ENCODE measurements at places on chromosomes 6 and 20.

DNA sequence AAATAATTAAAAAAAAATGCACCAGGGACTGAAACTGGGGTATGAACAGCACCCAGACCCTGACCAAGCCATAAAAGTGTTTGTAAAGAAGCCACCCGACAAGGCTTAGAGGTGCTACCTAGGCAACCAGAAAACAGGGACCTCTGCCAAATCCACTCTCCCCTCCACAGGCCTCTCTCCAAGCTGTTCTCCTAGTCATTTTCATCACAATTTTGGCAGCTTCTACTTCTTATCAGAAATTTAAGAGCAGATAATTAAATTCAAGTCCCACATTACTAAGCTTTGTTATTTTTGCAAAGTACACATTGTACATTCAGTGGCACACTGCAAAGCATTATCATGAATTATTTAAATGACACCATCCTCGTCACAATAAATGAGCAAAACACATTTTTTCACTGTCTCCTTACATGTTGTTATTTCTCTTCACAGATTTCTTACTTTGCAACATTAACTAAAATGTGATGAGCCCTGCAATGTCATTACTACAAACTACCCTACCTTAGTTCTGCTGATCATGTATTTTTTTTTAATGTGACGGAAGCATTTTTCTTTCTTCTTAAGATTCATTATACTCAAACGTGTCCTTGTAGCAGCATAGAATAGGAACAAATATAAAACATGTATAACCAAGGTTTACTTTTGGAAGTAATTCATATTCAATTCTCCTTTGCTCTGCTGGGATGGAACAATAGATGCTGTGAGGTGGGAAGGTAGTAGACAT lies 38.1 kb downstream of the ECT2L start:
- peak; percentile 98 for DNase-seq

GRCh38 chr6:9511157-9511556 lies 903.7 kb downstream of the TFAP2A start:
- no peak for DNase-seq

DNA sequence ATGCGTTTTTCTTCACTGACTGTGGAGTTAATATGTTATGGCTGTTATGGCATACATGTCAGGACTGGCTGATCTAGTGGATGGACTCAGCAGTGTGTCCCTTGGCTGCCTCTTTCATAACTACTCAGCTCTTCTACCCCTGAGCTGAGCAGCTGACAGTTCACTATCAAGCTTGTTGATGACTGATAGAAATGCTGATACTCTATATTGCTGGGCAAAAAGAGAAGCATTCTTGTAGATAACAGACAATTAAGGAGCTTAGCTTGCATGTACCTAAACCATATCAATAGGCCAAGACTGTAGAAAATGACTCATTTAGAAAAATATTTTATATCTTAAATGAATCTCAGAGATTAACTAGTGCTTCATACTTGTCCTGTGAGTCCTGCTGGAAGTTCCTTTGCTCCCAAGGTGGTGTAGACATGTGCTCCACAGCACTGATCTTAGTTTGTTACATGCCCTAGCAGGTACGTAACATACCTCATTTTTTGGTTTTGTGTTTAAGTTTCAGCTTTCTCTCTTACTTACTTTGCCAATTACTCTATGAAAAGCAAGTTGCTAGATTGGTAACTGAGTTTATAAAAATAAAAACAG lies 236.9 kb downstream of the GMDS start:
- no peak for DNase-seq

DNA sequence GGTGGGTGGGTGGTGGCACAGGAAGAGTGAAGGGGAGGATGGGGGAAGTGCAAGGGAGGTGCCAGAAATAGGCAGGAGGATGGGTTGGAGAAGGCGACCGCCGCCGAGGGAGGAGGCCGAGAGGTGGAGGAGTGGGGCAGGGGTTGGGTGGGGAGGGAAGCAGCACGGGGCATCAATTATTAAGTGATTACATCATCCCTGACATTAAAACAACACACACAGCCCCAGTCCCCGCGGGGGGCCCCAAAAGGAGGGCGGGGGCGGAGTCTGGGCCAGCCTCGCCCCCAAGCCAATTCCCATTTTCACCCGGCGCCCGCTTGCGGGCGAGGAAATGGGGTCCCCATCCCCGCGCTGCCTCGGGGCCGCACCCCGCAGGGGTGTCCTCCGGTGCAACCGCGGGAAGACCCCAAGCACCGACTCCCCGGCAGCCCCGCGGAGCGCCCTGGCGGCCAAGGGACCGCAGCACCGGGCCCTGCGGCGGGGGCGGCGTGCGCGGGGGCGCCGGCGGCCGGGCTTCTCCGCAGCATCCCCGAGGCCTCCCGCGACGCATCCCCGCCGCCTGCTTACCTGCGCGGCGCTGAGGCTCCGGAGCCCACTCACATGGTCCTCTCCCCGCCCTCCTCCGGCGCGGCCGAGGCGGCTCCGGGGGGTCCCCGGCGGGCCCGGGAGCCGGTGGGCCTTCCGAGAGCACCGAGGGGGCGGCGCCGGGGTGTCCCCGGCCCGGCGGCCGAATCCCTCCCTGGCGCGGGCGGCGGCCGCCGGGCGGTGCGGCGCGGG lies 663 bp downstream of the FYN start:
- DNase-seq, result peak; percentile 52

DNA sequence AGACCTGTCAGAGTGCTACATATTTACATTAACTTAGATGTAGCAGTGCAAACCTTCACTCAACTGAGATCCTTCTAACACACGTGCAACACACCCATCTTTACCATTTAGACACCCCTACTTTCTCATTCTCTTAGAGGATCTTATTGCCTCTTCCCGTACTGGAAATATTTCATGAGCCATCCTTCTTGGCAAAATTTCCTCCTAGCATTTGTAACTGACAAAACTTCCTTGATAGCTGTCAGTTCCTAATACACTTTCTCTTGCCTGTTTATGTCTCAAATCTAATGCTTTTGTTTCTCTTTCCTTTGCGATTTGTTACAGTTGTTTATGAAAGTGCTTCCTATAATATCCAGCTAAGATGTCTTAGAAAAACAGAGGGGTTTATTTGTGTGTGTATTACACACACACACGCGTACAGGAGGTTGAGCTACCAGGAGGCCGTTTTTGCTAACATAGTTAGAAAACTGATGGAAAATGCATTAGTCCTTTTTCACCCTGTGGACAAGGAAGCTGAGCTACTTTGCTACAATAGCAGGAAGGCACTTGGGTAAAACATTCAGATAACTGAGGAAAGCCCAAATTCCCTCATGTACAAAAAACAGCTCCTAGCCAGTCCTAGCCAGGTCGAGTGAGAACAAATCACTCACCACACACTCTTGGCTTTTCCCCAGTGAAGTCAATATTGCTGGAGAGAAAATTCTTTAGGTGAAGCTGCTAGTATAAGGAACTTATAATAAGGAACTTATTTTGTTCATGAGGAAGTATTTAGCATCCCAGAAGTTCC lies 153.6 kb downstream of the NFATC2 start:
- no peak for DNase-seq

DNA sequence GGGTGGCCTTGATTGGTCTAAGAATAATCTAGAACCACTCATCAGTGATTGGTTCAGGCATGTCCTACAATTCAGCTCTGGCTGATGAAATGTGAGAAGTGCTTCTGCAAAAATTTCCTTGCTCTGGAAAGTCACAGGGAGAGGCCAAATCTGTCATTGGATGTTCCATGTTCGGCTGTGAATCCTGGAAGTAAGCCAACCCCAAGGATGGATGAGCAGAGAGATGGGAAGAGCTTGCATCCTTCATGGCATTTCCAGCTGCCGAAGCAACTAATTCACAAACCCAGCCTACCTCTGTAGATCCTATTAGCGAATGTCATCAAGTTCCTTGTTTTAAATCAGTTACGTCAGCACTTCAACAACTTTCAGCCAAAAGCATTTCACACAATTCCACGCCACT lies 187.2 kb upstream of the SOX4 start:
- DNase-seq, result no peak

- DNase-seq, result peak; percentile 27
These were observed 36.3 kb downstream of the RNF146 start for GRCh38 chr6:127302728-127303660.

DNA sequence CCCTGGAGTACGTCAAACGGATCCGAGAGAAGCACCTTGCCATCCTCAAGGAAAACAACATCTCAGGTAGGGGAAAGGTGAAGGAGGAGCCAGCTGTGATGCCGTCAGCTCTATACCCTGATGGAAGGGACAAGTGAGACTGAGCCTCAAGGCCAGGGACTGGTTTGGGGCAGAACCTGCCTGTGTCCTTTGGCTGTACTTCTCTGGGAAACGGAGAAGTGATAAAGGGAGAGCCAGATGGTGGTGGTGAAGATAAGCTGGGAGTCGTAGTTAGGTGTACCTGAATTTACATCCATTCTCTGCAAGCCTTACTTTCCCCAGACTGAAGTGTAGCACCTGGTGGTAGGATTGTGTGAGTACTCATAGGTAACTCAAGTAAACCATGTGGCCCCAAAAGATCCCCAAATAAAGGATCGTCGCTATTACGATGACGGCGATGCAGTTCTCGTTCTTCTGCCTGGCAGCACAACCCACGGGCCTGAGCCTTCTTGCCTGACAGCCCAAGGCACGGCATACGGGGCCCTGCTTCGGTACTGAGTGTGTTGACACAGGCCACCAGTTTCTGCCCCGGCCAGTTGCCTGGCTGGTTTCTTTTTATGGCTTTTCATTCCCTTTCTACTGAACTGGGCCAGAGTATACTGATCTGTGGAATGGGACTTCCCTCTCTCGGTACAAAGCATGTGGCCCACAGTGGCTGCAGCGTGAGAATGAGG lies 10.6 kb downstream of the PCIF1 start:
- no peak for DNase-seq

GRCh38 chr6:139839506-139840156 lies 465.2 kb upstream of the CITED2 start:
- DNase-seq, result no peak

- DNase-seq, result no peak
These were observed 129.7 kb downstream of the FAXC start for GRCh38 chr6:99219788-99220187.

DNA sequence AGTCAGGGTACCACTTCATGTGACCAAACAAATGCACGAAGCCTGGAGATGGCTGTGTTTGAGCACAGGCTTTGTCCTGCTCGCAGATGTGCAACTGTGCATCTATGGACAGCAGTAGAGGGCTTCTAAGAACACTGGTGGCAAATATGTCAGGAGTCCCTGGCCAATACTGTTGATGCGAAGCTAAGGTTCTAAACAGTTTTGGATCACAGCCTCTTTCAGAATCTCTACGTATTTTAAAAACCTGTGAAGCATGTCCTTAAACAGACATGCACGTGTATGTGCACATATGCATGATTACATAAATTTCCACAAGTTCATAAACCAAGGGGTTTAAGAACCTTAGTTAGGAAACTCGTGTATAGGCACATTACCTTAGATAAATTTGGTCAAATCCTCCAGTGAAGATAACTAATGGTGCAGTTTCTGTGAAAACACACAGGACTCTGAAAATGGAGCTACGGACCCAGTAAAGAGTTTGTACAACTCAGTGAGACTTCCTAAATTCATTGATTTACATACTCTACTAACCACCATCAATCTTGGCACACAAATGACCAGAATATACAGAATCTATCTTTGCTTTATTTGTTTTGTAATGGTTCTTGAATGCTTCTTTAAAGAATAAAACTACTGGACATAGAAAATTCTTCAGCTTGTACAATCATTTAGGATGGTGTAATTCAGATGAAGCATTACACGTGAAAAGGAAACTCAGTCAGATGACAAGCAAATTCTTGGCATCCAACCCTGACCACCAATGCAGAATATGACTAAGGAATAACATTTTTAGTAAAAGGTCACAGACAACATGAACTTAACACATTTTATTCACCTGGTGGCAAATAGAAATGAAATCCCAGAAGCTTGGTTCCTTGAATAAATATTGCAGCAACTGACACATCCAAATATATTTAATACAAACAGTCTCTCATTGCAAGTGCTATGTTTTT lies 27.4 kb downstream of the KCNQ5 start:
- no peak for DNase-seq

DNA sequence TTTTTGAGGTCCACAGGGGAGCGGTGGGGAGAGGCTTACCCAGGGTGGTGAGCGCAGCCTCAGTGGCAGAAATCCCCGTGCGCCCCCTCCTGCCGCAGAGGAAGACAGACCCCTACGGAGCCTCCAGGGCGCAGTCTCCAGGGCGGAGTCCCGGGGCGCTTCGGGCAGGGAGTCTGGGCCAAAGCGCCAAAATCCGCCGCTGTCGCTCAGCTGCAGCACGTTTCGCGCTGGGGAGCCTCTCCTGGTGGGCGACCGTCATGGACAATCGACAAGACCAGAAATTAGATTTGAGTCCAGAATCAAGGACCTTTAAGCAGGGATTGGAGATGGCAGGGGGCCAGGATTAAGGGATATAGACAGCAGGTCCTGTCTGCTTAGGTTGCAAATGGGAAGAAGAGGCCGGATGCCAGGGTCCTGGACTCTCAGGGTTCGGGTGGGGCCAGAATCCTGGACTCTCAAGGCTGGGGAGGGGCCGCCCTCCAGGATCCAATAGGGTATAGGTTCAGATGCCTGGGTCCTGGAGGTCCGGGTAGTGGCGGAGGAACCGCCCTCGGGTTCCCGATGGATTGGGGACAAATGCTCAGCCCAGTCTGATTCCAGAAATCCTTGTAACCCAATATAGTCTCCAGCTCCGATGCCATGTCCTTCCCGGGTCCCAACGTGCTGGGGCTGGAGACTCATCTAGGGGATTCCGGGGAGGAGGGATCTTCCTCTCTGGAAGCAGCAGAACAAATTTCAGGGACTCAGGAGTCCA lies 7.9 kb upstream of the HLA-E start:
- no peak for DNase-seq

DNA sequence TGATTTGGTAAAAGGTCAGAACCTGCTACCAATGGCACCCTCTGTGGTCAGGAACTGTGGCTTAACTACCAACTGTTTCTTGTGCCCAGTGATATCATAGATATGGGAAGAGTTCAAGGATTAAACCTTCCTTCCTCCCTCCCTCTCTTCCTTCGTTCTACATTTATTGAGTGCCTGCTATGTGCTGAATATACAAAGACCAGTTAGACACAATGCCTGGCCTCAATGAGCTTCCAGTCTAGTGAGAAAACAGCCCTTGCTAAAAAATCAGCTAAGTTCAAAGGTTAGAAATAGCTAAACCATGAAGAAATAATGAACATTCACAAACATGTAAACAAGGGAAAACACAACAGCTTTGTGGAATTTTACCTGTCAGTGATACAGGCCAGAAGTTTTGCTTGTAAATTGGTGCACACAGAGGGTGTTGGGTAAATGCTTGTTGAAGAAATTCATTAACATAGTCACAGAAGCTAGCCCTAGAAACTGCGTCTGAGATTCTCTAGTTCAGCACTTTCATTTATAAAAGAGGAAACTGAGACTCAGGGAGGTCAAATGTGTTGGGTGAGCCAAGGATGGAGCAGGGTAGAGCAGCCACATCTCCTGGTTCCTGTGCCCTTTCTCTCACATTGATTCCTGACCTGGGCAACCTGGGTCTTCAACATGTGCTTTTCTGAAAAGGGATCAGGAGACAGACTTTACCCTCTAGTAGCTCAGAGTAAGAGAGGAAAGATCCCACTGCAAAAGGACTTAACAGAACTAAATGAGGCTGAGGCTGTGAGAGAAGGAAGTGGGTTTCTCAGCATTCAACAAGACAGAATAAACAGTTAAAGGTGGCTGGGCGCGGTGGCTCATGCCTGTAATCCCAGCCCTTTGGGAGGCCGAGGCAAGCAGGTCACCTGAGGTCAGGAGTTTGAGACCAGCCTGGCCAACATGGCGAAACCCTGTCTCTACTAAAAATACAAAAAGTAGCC lies 14.4 kb upstream of the FOXO3 start:
- DNase-seq, result no peak

GRCh38 chr6:13666194-13667105 lies 45.2 kb downstream of the RANBP9 start:
- DNase-seq, result no peak

- no peak for DNase-seq
These were observed 11.2 kb downstream of the TNFRSF21 start for GRCh38 chr6:47298475-47298874.

GRCh38 chr6:10655508-10656055 lies 38.8 kb downstream of the C6orf52 start:
- no peak for DNase-seq
